Fibroblast of lung (primary cell): ENCODE measurements at places on chromosomes 12 and 14.
A peak's percentile ranks its signal among the peaks of the same experiment; 100 is the strongest.

DNA sequence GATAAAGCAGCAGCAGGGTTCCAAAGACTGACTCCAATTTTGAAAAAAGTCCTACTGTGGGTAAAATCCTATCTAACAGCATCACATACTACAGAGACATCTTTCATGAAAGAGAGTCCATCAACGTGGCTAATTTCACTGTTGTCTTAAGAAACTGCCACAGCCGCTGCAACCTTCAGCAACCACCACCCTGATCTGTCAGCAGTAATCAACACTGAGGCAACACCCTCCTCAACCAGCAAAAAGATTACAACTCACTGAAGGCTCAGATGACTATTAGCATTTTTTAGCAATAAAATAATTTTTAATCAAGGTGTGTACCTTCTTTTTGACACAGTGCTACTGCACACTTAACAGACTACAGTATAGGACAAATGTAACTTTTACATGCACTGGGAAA lies 6.6 kb downstream of the CAPRIN2 start:
- H3K4me3 ChIP-seq, result no peak overlapping the region
- no peak for DNase-seq
- no peaks in the 10 kb centered on the region for H3K27me3 ChIP-seq
- no peak overlapping the region for H3K27ac ChIP-seq
- no peaks in the 10 kb centered on the region for H3K4me1 ChIP-seq
- no peaks in the 10 kb centered on the region for H3K36me3 ChIP-seq

DNA sequence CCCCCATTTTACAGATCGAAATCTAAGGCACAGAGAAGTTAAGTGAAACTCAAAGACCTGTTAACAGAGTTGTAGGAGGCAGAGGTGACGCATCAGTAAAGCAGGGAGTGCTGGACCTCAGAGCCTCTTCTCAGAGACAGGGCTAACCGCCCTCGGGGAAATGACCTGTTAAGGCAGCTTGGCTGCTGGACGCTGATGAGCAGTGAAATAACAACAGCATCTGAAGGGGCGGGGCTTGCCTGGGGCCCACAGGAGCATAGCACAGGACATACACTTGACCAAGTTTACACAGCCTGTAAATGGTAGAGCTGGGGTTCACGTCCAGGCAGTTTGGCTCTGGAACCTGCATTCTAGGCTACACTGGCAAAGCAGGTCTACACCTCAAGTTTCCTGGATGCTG lies 39.3 kb downstream of the LRTM2 start:
- H3K4me1 ChIP-seq, result no peaks in the 10 kb centered on the region
- H3K36me3 ChIP-seq, result no peaks in the 10 kb centered on the region
- peaks cover 6% of the 10 kb centered on the region for H3K27me3 ChIP-seq
- H3K27ac ChIP-seq, result no peak overlapping the region

DNA sequence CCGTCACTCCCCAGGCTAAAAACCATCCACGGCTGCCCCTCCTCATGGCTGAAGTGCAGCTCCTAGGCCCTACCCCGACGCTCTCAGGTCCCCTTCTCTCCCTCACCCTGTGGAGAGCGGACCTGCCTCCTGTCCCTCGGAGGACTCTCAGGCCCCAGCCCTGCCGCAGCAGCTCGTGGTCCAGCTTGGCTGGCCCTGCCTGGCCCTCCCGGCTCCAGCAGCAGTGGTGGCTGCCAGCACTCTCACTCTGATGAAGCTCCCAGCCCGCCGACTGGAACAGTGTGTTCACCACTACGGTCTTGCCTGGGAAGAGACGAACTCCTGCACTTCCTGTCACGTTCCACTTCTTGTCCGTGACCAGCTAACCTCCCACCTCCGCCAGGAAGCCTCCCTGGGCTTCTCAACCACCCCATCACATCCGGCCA lies 11.1 kb downstream of the BAG5 start:
- DNase-seq, result no peak
- no peaks in the 10 kb centered on the region for H3K36me3 ChIP-seq
- H3K4me3 ChIP-seq, result no peak overlapping the region
- H3K27ac ChIP-seq, result peak overlapping the region; percentile 33

GRCh38 chr12:127480775-127481314 lies 786.1 kb upstream of the TMEM132C start:
- no peak for DNase-seq
- H3K27me3 ChIP-seq, result no peaks in the 10 kb centered on the region
- H3K27ac ChIP-seq, result no peak overlapping the region
- no peaks in the 10 kb centered on the region for H3K36me3 ChIP-seq
- H3K4me3 ChIP-seq, result no peak overlapping the region

- DNase-seq, result no peak
These were observed 684.3 kb downstream of the TMEM121 start for GRCh38 chr14:106210650-106211049.

- no peak overlapping the region for H3K4me3 ChIP-seq
- no peaks in the 10 kb centered on the region for H3K27me3 ChIP-seq
- H3K4me1 ChIP-seq, result no peaks in the 10 kb centered on the region
- no peak overlapping the region for H3K27ac ChIP-seq
- H3K36me3 ChIP-seq, result peaks cover 1% of the 10 kb centered on the region
These were observed 37.1 kb downstream of the ALDH2 start for GRCh38 chr12:111803851-111804250.

GRCh38 chr12:45703942-45704341 lies 25.6 kb upstream of the ARID2 start:
- no peak overlapping the region for H3K27ac ChIP-seq
- no peaks in the 10 kb centered on the region for H3K4me1 ChIP-seq
- no peak overlapping the region for H3K4me3 ChIP-seq
- H3K27me3 ChIP-seq, result no peaks in the 10 kb centered on the region

- no peaks in the 10 kb centered on the region for H3K36me3 ChIP-seq
- no peaks in the 10 kb centered on the region for H3K4me1 ChIP-seq
- H3K27me3 ChIP-seq, result no peaks in the 10 kb centered on the region
- no peak overlapping the region for H3K4me3 ChIP-seq
These were observed 347.5 kb upstream of the SFSWAP start for GRCh38 chr12:131363393-131363792.

- no peaks in the 10 kb centered on the region for H3K27me3 ChIP-seq
- peak; percentile 90 for DNase-seq
- no peaks in the 10 kb centered on the region for H3K36me3 ChIP-seq
- H3K4me3 ChIP-seq, result peak overlapping the region; percentile 23
- H3K27ac ChIP-seq, result peak overlapping the region; percentile 74
- H3K4me1 ChIP-seq, result peaks cover 30% of the 10 kb centered on the region
These were observed 57.7 kb downstream of the HMGA2 start for GRCh38 chr12:65881965-65882413.

GRCh38 chr14:104755621-104756020 lies 2.7 kb downstream of the SIVA1 start:
- H3K27ac ChIP-seq, result no peak overlapping the region
- H3K4me1 ChIP-seq, result peaks cover 8% of the 10 kb centered on the region
- no peak for DNase-seq
- no peaks in the 10 kb centered on the region for H3K27me3 ChIP-seq

- no peak overlapping the region for H3K4me3 ChIP-seq
- no peak for DNase-seq
- H3K27me3 ChIP-seq, result no peaks in the 10 kb centered on the region
- H3K36me3 ChIP-seq, result no peaks in the 10 kb centered on the region
These were observed 123.9 kb downstream of the ADAMTS20 start for GRCh38 chr12:43428088-43428600.

- no peaks in the 10 kb centered on the region for H3K27me3 ChIP-seq
- H3K4me1 ChIP-seq, result no peaks in the 10 kb centered on the region
- DNase-seq, result no peak
- no peak overlapping the region for H3K4me3 ChIP-seq
- peaks cover 2% of the 10 kb centered on the region for H3K36me3 ChIP-seq
These were observed 55.6 kb downstream of the TECPR2 start for GRCh38 chr14:102418169-102418852.
